ENCODE measurements at places on chromosomes 6 and 20. TPM values are rescaled to one million over a fixed set of nuclear protein-coding genes. Genes with fewer than 3 reads are reported as not detected.

- ATAC-seq: no peak
Observed at GRCh38 chr6:43328528-43328927, 19.9 kb upstream of the CRIP3 start.

The GRM1 gene
- not detected for total RNA-seq

DNA sequence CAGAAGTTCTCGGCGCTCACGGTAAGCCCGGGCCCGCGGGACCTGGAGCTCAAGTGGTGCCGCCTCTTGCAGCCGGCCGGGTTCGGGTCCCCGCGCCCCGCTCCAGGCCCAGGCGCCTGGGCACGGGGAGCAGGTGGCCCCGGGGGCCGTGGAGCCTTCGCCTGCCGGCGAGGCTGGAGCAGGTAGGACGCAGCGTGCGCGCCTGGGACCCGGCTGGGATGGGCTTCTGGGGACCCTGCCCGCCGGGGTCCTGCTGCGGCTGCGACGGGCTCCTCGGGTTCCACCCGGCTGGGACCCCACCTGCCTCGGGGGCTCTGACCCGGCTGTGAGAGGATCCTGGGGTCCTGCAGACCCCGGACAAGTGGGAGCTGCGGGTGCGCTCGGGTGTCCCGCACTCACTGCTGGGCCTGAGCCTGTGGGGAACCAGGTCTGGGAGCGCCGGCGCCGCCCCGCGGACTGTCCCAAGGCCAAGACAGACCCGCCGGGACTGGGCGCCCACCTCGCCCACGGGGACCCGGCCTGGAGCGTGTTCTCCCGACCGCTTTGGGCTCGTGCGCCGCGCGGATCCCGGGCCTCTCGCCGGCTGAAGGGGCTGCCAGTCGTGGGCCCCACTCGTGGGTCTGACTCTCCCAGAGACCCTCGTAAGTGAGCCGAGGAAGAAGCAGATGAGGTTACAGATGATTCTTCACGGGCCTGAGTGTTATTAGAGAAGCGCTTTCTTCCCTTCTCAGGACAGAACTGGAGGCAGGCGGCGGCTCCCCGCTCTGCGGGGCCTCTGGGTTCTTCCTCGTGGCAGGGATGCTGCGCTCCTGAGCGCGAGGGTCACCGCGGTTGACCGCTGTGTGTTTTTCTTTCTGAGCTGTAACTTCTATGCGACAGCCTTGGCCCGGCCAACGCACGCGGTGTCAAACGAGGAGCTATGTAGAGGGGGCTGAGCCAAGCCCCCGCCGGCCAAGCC, 729 bp downstream of the SMOC2 start:
- peak; percentile 41 for ATAC-seq

GRCh38 chr6:31530659-31531058, 1.9 kb downstream of the MCCD1 start:
- ATAC-seq: no peak

The RNF144B gene
- 13.7 TPM for total RNA-seq

GRCh38 chr6:106574741-106575458, 54.4 kb downstream of the RTN4IP1 start:
- no peak for ATAC-seq

DNA sequence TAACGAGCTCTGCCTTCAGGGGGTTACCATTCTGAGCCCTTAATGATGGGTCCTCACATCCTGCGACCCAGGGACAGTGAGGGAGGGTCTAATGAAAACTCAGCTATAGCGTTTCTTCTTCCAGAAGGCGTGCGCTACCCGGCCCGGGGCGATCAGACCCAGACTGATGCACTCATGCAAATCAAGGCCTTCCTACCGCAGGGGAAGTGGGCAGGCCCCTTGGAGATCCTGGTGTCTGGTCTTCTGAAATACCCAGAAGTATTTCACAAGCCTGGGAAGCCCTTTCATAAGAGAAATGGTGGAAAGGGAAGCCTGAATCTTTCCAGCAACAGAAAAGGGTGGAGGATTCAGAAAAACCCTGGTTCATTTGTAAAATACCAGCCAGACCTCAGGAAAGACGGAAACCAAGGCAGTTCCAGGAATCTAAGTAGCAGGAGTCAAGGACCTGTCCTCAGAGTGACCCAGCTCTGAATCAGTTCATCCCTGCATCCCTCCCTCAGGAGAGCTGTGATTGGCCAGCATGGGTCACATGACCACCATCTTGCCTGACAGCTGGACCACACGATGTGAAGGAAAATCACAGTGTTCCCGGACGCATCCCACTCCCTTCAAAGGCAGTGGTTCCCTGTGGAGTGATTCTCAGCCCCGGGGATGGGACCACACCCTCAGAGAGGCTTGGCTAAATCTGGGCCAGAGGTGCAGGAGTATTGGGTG, 12.7 kb downstream of the BFSP1 start:
- no peak for ATAC-seq

Data from gastroesophageal sphincter (tissue), 4 donors.